ENCODE measurements at places on chromosomes 1 and 21.

GRCh38 chr1:154955718-154956543 is at the start of gene PBXIP1:
Gene PBXIP1, minus strand, starts transcription at chr1:154956099. Its CDS starts 2,378 bp downstream, at chr1:154953721.
- DNase-seq: peak; percentile 97

DNA sequence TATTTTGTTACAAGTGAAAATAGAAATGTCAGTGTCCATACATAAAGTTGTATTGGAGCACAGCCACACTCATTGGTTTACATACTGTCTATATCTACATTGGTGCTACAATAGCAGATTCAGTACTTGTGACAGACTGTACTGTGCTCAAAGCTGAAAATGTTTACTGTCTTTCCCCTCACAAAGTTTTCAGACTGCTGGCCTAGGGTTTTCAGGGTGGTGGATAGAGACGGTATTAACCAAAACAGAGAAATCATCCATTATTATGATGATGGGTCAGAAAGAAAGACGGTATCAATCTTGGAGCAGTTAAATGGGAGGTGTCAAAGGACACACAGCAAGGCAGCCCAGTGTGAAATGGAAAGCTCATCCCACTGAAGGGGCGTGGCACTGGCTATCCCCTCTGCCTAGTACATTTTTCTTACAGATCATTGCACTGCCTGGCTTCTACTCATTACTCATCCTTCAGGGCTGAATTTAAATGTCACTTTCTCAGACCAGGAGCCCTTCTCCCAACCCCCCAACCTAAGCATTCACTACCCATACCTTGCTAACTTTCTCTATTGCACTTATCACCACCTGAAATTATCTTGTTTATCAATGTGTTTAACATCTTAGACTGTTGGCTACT is 10.2 kb downstream of the JAK1 start:
- no peak for DNase-seq

GRCh38 chr1:15068152-15068551 is 85.4 kb upstream of the TMEM51 start:
- no peak for DNase-seq

DNA sequence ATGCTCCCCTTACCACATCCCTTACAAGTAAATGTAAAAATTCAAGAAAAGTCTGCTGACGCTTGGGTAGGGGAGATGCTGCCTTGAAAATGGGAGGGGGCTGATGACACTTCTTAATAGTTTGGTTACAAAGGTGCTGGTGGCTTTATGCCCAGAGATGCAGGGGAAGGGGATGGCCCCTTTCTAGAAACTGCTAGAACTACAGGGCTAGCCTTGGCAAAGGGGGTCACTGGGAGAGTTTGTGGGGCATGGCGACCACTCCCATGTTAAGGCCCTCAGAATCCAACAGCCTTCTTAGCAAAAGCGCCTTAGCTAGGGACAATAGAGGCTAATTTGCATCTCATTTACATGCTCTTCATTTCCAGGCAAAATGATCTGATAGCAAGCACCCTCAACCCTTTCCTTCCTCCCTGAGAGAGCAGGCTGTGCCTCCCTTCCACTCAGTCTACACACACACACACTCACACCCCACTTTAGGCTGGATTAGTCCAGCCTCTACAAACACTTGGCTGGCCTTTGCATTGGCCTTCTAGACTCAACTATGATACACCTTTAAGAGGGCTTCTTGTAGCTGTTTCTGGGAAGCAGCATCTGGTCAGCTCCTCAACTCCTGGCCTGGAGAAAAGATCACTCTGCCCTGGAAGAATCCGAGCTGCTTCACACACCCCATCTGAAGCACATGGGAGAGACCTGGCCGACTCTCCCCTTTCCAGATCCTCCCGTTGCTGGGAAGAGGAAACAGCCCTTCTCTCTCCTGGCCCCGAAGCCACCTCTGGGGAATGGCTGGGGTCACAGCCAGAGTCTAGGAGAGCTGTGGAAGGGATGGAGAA is 1.7 kb downstream of the SEMA6C start:
- no peak for DNase-seq

- peak; percentile 63 for DNase-seq
Measured at GRCh38 chr1:75908717-75909152, 23.5 kb downstream of the ASB17 start.

Measured in hematopoietic multipotent progenitor cell (in vitro differentiated cells).